ENCODE measurements at places on chromosomes 3 and 15.

- DNase-seq = no peak
These were observed 91.9 kb downstream of the MB21D2 start for GRCh38 chr3:192825657-192826200.

DNA sequence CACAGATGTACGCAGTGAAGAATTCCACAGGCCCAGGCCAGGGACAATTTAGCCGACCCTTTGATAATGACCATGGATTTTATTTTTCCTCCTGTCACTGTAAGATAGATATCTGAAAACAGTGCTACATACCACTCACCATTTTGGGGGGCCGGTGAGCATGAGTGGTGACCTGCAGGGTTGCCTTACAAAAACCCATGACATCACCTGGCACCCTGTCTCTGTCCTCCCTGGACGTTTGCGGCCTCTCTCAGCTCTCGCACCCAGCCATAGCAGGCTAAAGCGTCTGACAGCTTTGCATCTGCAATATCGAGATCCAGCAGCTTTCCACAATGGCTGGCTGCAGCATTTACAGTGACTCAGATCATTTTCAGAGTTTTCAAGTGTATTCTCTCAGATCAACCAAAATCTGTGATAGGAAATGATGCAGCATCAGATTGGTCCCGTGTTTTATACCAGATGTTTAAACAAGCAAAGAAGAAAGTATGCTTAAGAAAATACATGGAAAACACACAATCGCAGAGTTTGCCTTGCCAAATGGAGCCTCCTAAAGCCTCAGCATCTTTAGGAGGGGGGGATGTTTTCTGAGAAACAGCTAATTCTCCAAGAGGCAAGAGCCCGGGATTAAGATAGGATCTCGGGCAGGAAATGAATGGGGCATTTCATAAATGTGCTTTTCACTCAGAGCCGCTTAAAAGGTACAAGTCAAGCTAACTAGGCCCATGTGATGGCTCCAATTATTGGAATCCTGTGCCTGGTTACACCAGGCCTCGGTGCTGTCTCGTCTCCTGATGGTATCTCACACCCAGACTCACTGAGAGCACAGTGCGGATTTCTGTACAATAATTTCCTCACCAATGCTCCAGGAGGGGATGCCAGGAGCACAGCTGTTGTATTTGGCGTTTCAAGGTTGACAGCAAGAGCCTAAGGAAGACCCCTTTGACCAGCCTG is 257.3 kb downstream of the XXYLT1 start:
- no peak for DNase-seq

DNA sequence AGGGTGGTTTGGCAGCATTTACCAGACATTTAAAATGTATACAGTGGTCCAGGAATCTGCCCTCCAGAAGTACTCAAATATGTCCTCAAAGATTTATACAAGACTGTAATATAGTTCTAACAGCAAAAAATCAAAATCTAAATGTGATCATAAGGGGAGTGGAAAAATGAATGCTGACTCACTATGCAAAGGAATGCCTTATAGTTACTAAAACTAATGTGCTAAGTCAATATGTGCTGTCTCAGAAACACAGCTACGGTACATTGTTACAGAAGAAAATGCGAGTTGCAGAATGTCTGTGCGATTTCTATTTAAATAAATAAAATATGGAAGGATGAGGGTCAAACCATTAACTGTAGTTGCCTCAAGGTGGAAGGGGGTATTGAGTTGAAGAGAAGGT is 230.1 kb upstream of the UBE2E1 start:
- no peak for DNase-seq

DNA sequence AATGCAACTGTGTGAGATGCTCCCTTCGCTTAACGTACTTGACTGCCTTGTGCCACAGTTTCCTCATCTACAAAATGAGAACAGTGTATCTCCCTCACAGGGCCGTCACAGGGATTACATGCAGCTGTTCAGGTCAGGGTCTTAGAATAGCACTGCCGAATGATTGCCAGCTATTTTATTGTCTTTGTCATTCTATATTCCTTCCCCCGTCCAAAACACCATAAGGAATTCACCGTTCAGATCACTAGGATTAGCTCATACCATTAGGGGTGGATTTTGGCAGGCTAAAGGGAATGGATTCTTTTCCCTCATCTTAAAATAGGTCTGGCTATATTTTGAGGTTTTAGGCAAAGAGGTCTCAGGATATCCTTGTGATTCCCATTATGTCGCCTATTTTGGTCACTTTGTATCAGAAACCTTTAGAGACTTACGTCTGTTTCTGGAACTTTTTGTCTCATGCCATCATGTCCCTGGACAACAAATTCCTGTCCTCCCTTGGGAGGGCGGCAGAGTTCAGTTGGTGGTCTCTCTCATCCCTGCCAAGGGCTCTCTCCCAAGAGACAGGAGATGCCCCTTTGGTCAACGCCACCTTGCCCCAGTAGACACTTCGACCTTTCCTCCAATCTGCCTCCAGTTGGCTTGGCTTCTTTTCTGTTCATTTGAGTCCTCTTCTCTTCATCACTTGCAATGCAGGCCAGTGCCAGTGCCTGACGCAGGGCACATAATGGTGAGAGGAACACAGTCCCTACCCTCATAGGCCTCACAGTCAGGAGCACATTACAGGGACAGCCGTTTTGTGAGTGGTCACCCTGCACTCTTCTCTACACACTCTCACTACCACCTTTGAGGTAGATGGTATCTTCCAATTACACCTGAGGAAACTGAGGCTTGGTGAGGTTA is 171.6 kb upstream of the BHLHE40 start:
- DNase-seq = no peak

GRCh38 chr15:76871930-76872329 is 33.2 kb downstream of the SCAPER start:
- DNase-seq = no peak

DNA sequence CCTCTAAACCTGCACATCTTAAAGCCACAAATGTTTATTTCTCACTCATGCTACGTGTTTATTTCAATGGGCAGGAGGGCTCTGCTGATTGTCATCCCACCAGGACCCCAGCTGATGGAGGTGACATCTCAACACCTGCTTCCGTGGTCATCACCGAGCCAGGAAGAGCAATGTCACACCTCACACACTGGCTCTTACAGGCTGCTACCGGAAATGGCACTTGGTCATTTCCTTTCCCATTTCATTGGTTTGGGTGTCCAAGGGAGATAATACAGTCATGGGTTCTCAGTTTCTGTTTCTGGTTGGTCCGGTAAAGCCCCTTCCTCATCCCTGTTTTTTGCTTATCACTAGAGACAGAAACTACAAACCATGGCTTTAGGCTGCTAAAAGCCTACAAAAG is 41.9 kb downstream of the ABHD2 start:
- peak; percentile 51 for DNase-seq

DNA sequence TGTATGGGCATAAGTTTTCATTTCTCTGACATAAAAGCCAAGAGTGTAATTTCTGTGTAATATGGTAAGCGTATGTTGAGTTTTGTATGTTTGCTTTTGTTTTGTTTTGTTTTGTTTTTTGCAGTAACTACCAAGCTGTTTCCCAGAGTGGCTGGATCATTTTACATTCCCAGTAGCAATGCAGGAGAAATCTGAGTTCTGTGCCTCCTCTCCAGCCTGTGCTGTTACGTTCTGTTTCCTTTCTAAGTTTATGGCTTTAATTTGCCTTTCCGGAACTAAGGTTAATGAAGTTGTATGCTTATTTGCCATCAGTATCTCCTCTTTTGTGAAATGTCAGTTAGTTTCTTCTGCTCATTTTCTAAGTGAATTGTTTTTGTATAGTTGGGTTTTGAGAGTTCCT is 307.8 kb downstream of the GABRG3 start:
- DNase-seq = no peak

DNA sequence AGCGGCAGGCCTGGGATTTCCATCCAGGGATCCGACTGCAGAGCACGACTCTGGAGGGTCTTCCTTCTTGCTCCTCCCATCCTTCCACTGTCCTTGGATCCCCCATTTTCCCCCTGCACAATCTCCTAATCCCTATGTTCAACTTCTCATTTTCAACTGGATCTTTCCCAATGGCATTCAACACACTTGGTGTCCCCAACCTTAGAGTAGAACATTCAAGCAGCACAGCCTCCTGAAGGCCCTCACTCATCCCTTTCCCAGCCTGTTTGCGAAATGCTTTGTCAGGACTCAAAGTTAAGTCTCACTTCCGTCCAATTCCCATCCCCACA is 32.3 kb downstream of the RPN1 start:
- DNase-seq = no peak

GRCh38 chr3:124424396-124424795 is 305.9 kb upstream of the UMPS start:
- DNase-seq = no peak

- no peak for DNase-seq
These were observed 34.2 kb upstream of the SYN2 start for GRCh38 chr3:11969986-11970385.

DNA sequence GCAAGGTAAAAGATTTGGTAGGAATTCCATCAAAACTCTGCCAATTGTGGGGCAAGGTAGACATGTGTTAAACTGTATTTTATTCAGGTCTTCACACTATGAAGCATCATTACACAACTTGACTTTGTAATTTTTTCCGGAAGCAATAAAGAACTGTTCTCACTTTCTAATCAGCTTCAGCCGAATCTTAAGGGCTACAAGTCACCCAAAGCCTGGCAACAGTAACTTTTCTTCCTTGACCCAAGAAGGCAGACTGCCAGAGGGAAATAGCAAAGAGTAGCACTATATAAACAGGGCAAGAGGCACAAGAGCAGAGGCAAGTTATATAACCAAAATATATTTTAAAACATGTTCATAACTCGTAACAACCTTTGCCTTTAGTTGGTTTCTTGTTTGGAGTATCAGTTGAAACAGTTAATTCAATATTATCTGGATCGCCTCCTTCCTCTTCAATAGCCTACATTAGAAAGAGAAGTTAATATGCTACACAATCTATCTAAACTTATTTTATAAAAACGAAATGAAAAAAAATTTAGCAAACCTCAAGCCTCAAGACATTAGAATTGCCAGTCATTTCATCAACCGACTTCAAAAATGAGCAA is 1.4 kb downstream of the SLTM start:
- DNase-seq = peak; percentile 5

GRCh38 chr3:150797155-150797554 is 34.2 kb upstream of the SIAH2 start:
- no peak for DNase-seq

GRCh38 chr3:63869940-63870614 is 6.4 kb downstream of the ATXN7 start:
- no peak for DNase-seq

GRCh38 chr3:171346019-171346418 is 114.2 kb downstream of the TNIK start:
- no peak for DNase-seq

DNA sequence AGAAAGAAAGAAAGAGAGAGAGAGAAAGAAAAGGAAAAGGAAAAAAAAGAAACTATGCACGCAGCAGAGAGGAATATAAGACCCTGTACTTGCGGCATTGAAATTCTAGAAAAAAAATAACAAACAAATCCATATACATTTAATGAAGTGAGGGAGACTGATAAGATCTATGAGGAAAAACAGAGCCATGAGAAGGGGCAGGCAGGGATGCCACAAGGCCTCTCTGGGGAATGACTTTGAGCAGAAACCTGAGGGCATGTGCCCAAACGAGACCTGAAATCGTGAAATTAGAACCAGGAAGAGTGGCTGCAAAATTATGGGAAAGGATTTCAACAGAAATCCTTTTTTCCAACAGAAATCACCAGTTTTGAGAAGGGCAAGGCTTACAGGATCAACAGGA is 98.4 kb downstream of the GABRB3 start:
- DNase-seq = no peak

GRCh38 chr3:134928392-134928791 is 133.3 kb downstream of the EPHB1 start:
- no peak for DNase-seq

GRCh38 chr3:122941228-122942206 is 86.0 kb downstream of the SEMA5B start:
- no peak for DNase-seq

- no peak for DNase-seq
These were observed 11.4 kb downstream of the AVEN start for GRCh38 chr15:34027606-34028005.
